ENCODE measurements at places on chromosomes 4 and X.

GRCh38 chr4:3346146-3346545 is 53.3 kb downstream of the RGS12 start:
- peaks cover 9% of the 10 kb centered on the region for H3K4me1 ChIP-seq
- no peak overlapping the region for H3K4me3 ChIP-seq
- H3K27ac ChIP-seq, result no peak overlapping the region
- H3K36me3 ChIP-seq, result no peaks in the 10 kb centered on the region
- peak; percentile 25 for DNase-seq

- H3K27ac ChIP-seq, result no peak overlapping the region
- H3K27me3 ChIP-seq, result no peaks in the 10 kb centered on the region
- no peaks in the 10 kb centered on the region for H3K4me1 ChIP-seq
- no peaks in the 10 kb centered on the region for H3K36me3 ChIP-seq
- no peak for DNase-seq
Observed at GRCh38 chr4:176981074-176981473, 188.4 kb upstream of the VEGFC start.

DNA sequence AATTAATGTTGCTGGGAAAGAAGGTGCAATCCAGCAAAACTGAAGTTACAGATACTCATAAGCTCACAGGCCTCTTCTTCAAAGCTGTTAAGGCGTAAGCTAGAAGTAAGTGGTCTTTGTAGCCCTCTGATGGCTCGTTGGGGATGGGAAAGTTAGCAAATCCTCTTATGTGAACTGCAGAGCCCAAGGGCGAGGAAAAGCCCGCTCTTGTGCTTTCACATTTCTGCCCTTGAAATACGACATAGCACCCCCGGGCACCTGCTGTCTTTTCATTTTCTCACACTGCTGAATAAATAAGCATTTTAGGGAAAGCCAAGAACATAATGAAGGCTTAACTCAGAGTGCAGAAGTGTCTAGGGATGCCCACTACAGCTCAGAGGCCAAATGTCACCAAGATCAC is 73.1 kb upstream of the SORBS2 start:
- H3K36me3 ChIP-seq, result no peaks in the 10 kb centered on the region
- H3K27ac ChIP-seq, result no peak overlapping the region
- no peaks in the 10 kb centered on the region for H3K4me1 ChIP-seq
- no peaks in the 10 kb centered on the region for H3K27me3 ChIP-seq

DNA sequence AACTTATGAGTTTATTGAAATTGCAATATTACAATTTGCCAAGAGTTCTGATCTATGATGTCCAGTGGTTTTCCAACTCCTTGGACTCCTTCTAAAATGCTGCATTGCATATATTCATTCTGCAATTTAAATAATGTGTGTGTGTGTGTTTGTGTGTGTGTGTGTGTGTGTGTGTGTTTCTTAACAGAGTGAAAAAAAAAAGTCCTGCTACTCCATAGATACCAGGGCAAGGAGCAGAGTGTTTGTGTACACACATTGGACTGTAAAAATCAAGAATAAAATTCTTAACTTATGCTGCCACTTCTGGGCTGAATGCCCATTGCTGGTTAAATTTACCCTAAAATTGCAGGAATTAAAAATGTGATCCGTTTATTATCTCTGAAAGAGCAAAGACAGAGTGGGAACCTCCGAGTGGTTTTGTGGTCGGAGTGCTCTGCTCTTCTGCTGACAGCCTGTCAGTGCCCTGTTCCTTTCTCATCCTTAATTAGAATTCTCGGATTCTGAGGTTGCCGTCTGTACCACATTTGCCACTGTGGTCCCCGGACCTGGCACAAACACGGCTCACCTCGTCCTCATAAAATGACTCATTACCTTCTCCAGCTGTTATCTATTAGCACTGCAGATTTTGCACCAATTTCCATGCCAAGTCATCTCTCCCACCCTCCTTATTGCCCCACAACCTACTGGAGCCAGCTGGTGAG is 355.5 kb downstream of the KCNIP4 start:
- no peaks in the 10 kb centered on the region for H3K36me3 ChIP-seq
- no peak for DNase-seq
- H3K4me1 ChIP-seq, result no peaks in the 10 kb centered on the region

DNA sequence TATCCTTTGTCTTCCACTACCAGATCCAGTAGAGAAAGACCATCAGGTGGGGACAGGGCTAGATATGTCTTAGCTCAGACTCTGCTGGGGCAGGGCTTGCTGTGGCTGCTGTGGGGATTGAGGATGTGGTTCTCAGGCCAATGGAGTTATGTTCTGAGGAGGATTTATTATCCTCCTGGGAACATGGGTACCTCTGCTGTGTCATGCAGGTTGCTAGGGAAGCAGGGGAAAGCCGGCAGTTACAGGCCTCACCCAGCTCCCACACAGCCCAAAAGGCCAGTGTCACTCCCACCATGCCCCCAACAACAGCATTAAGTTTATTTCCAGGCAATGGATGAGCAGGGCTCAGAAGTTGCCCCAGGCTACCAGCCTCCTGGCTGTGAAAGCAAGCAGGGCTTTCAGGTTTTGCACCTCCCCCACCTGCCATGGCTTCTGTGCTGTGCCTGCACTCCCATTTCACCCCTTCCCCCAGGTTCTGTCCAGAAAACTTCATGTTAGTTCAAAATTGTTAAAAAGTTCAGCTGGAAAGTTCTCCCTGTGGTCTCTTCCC is 879.9 kb downstream of the ARAP2 start:
- H3K27ac ChIP-seq, result no peak overlapping the region
- no peaks in the 10 kb centered on the region for H3K4me1 ChIP-seq
- H3K4me3 ChIP-seq, result no peak overlapping the region
- H3K36me3 ChIP-seq, result no peaks in the 10 kb centered on the region
